ENCODE measurements at places on chromosomes 6 and 20.

GRCh38 chr6:170063431-170063830 lies 227.4 kb downstream of the DLL1 start:
- DNase-seq = peak; percentile 13

DNA sequence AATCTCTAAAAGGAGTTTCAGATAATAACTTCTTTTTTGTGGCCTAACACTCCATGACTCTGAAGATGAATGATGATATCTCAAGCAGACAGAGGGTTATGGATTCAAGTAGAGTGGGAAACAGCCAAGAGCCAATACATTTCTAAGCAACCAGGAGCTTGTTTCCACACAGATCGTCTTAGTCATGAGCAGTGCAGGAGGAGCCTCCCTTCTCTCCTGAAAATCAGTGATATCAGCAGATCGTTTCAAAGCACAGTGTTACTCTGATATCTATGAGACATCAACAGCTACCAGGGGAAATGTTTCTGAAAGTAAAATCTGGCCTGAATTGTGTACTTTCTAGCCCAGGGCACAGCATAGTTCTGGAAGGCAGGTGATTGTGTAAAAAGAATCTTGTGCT lies 11.5 kb downstream of the ADGRG6 start:
- DNase-seq = no peak

GRCh38 chr6:79782792-79783580 lies 151.9 kb downstream of the SH3BGRL2 start:
- DNase-seq = no peak

DNA sequence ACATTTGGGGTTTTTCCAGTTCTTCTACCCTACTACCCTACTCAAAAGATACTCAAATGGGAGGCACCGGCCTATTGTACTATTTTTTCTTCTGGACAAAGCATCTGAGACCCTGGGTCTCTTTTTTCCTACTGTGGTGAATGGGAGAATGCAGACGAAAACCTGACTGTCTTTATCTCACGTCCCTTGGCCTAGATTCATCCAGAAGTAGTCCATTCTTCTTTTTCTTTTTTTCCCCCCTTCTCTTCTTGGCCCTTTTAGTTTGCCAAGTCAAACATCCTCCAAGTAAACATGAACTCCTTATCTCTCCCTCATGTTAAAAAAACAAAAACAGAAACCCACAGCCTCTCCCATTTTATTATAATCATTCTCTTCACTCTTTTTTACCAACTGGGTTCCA lies 8.7 kb upstream of the ILRUN start:
- no peak for DNase-seq

- DNase-seq = peak; percentile 73
These were observed at the start of gene ELOVL2 for GRCh38 chr6:11043961-11044711. Gene ELOVL2, minus strand, starts transcription at chr6:11044305. Its CDS starts 75 bp downstream, at chr6:11044230.

GRCh38 chr6:155215906-155216305 lies 47.9 kb upstream of the CLDN20 start:
- no peak for DNase-seq

GRCh38 chr20:12978126-12978394 lies 30.7 kb upstream of the SPTLC3 start:
- no peak for DNase-seq
